Cardiac atrium fibroblast (primary cell): ENCODE measurements at places on chromosomes 5 and 9. TPM values are rescaled to one million over a fixed set of nuclear protein-coding genes. Genes with fewer than 3 reads are reported as not detected.

The ITGA2 gene
- 4.9 and 10.5 TPM in 2 replicates for total RNA-seq

The ZNF366 gene
- 0.49 TPM in 1 of 2 replicates, not detected in the other for total RNA-seq

The SPINK13 gene
- not detected in 2 replicates for total RNA-seq

The OR1Q1 gene
- total RNA-seq: not detected in 2 replicates

The OBP2B gene
- total RNA-seq: not detected in 2 replicates

The FBP2 gene
- not detected in 2 replicates for total RNA-seq

The ECM2 gene
- 5.8 and 6.0 TPM in 2 replicates for total RNA-seq

The EPB41L4A gene
- total RNA-seq: 6.5 and 7.0 TPM in 2 replicates
